GDM1 (cell line): ENCODE measurements at places on chromosomes 2 and 18.

DNA sequence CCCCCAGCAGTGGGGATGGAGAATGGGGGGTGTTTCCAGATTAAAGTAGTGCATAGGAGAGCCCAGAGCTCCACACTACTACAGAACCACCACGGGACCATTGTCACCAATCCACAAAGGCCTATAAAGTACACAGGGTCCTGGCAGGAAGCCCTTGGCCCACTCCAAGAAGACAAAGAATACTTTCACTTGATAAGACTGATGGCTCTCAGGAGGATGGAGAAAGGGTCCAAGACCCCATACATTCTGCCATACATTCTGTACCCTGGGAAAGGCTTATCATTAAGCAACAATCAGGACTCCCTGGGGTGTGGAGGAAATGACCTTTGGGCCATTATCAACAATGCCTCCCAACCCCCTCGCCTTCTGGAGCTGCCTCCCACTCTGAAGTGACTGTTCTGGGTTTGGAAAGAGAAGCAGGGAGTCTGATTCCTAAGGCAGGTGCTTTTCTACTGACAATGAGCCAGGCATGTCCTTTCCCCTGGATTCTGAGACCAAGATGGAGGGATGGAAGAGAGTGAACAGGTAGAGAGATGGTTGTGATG lies 85.4 kb downstream of the XDH start:
- DNase-seq = no peak

DNA sequence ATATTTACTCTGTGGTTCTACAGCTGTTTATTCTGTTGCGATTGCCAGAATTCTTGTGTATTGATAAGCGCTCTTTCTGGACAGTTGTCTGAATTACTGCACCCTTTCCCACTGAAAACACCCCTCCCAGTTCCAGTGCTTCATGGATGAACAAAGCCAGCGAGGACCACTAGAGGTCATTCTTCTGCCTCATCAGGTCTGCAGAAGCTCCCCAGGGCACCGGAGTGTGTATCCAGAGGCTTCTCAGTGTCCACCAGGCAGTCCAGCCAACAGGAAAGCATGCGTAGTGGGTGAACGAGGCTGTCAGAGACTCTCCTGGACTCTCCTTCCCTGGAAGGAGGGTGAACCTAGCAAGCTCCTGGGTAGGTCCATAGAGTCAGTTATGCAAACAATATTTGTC lies 40.6 kb upstream of the INHBB start:
- DNase-seq = no peak

GRCh38 chr2:203853271-203853670 lies 14.3 kb upstream of the CTLA4 start:
- DNase-seq = no peak

DNA sequence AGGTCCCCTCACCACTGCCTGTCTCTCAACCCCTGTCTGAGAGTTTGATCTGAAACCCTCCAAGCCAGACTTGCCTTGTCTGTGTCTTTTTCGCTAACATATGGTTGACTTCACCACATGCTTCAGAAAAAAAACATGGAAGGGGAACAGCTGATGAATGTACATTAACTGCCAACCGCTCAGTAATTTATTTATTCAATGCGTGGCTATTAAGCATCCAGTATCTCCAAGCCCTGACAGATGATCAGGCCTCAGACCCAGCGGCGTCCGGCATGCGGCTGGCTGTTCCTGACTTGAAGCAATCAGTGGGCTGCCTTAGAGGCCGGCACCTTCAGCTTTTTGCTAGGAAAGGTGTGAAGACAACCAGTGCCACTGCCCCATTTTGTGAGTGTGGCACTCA lies 62.3 kb downstream of the NGEF start:
- no peak for DNase-seq

DNA sequence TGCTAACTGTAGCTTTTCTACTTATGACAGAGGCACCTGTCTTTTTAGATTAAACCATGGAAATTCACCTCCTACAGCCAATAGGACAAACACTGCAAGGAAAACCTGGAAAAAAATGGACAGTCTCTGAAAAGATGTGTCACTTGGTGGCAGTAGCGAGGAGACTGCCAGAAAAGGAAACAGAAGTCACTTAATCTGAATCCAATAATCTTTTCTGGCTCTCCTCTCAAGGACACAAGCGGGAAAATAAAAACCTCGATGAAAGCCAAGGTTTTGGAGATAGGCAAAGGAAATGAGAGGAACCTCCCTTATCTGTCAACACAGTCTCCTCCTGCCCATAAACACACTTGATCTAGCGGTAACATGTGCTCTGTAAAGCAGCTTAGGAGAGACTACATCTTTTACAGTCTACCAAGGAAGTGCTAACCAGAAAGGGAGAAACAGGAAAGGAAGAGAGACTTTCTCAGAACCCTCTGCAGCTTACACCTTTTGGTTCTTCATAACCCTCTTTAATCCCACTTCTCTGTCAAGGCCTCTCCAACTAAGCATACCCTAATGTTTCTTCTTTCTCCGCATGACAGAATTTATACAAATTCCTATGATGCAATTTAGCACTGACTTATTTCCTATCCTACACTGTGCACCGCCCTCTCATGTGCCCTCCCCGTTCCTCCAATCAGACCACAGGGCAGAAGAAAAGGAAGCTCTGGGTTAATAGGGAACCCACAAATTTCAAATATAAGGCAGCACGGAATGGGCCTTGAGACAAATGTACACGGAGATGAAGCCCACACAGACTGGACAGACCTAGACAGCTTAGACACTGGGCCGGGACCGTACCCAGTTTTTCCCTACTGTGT lies 52.8 kb downstream of the CLASP1 start:
- DNase-seq = peak; percentile 59

DNA sequence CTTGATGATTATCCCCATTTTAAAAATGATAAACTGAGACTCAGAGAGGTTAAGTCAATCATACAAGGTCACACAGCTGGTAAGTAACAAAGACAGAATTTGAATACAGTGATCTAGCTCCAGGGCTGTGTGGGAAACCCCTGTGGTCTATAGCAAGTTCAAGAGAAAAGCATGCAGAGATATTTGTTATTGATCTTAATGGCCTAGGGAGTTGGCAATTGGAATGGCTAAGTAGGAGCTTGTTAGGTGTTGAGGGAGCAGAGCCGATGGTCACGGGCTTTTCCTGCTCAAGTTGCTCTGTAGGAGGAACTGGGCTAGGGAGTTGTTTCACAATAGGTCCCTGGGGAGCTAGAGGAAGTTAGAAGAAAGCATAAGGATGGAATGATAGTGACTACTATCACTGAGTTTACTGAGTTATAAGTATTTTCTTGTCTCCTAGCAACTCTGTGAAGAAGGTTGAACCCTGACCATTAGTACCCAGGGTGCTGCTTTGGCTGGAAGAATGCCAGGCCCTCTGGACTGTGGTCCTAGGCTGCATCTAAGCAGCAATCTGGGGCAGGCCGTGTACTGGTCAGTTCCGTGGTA lies 30.0 kb downstream of the RNF125 start:
- DNase-seq = peak; percentile 11

GRCh38 chr2:167842047-167842446 lies 405.3 kb downstream of the STK39 start:
- no peak for DNase-seq

- no peak for DNase-seq
Measured at GRCh38 chr18:51053814-51054213, 23.8 kb downstream of the SMAD4 start.
